ENCODE measurements at places on chromosomes 16 and 17.

- no peak for DNase-seq
Observed at GRCh38 chr17:82890339-82890730, 50.5 kb upstream of the ZNF750 start.

DNA sequence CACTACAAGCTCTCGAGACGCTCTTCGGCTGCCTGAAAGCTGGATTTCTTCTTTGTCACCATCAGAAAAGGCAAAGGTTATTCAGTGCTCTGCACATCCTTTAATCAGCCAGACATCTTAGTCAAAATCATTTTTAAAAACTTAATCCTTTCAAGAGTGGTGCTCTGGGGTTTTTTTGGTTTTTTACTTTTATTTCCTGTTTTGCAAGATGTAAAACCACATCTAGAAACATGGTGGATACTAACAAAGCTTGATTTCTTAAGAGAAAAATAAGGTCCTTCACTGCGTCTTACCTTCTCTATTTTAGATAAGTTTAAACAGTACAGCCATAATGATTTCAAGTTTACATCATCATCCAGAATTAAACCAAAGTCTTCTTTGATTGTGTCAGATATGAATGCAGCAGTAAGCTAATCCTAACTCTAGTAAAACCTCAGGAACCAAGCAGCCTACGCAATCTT is 6.3 kb downstream of the ANKRD11 start:
- no peak for DNase-seq

DNA sequence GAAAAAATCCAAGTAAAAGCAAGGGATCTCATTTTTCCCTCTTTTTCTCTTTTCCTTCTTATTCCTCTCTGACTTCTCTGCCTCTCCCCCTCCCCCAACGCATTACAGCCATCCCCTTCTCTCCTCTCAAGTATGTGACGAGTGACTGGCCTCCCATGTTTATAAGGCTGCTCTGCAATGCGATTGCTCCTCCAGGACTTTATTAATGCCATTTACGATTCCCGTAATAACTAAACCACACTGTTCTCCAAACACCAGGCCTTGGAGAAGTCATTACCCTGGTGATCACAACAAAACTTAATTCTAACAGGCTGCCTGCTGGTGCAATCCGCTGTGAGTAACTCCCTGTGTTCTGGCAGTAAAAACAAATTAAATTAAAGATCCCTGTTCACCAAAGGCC is 88.8 kb downstream of the HS3ST3B1 start:
- DNase-seq = no peak

- DNase-seq = no peak
Observed at GRCh38 chr17:72416905-72417304, 296.1 kb downstream of the SOX9 start.

DNA sequence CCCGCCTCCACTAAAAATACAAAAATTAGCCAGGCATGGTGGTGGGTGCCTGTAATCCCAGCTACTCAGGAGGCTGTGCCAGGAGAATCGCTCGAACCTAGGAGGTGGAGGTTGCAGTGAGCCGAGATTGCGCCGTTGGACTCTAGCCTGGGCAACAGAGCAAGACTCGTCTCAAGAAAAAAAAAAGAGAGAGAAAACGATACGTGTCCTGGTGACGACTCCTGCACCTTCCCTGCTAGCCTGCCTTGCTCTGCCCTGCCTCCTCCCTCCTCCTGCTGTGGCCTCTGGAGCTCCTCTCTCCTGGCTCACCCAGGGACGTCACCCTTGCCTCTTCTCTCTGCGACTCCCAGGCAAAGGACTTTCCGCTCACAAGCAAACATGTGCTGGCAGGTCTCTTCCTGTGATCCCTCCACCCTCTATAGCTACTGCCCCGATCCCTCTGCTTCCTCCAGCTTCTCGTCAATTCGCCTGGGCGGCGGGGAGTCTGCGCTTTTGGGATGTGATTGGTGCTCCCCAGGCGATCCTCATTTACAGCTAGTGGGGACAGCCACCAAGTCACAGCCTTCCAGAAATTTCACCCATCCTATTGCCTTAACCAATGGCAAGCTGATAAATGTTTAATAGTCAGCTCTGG is 25.5 kb upstream of the CBX4 start:
- no peak for DNase-seq

GRCh38 chr17:386141-386876 is 33.7 kb upstream of the RPH3AL start:
- DNase-seq = peak; percentile 55

DNA sequence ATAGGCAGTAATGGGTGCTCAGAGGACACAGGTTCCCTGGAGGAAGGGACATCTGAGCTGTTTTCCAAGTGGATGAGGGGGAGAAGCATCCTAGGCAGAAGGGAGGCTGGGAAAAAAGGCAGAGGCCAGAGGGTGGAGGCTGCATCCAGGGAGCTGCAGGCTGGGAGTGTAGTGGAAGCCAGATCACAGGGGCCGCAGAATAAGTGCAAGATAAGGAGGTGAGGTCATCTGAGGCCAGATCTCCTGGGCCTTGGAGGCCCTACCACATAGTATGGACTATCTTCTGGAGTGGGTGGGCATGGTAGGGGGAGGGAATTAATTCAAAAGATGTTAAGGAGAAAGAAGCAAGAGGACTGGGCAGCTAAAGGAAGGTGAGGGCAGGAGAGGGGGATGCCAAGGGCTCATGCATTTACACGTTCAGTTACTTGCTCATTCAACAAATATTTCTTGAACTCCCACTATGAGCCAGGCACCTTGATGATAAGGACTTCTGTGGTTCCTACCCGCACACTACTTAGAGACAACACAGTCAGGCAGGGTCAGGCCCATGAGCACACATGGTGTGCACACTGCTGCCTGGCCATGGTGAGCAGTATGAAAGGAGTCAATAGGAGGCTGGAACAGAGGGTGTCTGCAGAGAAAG is 2.4 kb upstream of the RIPOR1 start:
- DNase-seq = no peak

GRCh38 chr16:680967-681745 is 946 bp downstream of the STUB1 start:
- no peak for DNase-seq
